ENCODE measurements at places on chromosomes 2 and 18.
A peak's percentile ranks its signal among the peaks of the same experiment; 100 is the strongest.

- no peak for DNase-seq
Measured at GRCh38 chr2:240128608-240129145, 7.4 kb downstream of the COPS9 start.

GRCh38 chr2:196836440-196836839, 27.3 kb upstream of the C2orf66 start:
- DNase-seq: no peak

DNA sequence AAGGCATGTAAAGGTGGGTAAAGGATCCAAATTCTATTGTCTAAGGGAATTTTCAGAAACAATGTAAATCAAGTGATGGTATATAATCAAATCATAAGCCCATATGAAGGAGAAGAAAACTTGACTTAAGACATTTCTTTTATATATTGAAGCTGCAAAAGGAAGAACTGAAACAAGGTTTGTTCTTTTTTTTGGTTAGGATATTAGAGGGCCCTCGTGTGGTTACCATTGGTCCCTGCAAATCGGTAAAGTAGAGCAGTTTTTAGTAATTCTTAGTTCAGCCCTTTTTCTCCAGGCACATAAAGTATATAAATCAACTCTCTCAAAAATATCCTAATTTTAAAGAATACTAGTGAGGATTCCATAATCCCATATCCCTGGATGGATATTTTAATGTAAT, 105.6 kb upstream of the STK17B start:
- DNase-seq: no peak

DNA sequence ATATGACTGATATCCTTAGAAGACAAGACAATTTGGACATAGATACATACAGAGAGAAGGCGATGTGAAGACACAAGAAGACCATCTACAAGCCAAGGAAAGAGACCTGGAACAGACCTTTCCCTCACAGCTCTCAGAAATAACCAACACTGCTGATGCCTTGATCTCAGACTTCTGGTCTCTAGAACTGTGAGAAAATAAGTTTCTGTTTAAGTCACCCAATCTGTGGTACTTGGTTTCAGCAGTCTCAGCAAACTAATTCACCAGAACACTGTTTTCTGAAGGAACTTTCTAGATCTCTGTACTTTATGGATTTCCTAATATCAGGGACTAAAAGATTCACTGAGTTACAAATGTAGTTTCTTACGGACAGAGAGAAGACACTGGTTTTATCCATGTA, 58.8 kb downstream of the NAB1 start:
- no peak for DNase-seq

DNA sequence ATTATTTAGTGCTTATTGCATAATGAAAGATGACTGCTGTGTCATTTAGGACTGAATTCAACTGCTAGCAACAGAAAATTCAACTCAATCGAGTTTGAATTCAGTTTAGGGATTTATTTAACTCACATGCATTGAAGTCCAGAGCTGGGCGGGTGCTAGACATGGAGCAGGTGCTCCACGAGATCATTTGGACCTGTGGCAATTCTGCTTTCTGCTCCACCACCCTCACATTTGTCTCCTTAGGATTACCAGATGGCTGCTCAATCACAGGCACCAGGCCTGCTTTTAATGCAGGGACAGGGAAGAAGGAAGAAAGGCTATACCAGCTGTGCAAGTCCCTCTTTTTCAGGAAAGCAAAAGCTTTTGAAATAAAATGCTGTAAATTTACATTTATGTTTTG, 572.9 kb upstream of the SLC8A1 start:
- no peak for DNase-seq

GRCh38 chr2:210558708-210559107, 2.3 kb downstream of the CPS1 start:
- no peak for DNase-seq

- no peak for DNase-seq
Measured at GRCh38 chr2:140586379-140586778, 1544.4 kb downstream of the LRP1B start.

GRCh38 chr2:224360801-224361251, 41.1 kb downstream of the FAM124B start:
- DNase-seq: no peak

DNA sequence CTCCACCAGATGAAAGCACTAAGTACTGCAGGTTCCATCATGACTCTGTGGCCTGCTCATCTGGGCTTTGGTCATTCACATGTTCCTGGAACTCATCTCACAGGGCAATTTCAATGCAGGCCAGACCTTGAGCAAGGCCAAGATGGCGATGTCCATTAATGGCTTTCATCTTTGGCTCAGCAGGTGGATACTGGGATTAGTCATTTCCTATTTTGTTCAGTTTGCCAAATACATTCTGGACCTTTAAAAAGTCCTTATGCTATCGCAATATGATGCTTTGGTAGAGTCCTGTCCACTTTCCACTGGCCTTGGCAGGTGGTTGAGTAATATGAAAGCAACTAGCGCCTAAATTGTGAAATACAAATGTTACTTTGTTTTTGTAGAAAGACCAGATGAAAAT, 170.1 kb upstream of the REV1 start:
- DNase-seq: no peak

DNA sequence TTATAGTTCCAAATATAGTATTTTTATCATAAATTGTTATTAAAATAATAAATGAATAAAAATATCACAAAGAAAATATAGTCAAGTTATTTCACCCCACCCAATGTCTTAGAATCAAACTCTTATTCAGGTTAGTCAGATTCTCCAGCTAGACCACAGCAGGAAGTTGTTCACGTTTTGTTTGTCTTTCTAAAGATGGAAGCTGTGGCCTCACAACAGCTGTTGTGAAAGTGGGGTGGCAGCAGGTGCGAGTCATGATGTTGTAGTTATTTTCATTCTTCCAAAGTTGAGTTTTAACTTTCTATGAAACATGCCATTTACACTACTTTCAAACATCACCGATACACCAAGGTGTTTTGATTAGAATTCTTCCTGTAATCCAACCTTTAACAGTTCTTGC, 272.9 kb downstream of the SLC8A1 start:
- DNase-seq: no peak

DNA sequence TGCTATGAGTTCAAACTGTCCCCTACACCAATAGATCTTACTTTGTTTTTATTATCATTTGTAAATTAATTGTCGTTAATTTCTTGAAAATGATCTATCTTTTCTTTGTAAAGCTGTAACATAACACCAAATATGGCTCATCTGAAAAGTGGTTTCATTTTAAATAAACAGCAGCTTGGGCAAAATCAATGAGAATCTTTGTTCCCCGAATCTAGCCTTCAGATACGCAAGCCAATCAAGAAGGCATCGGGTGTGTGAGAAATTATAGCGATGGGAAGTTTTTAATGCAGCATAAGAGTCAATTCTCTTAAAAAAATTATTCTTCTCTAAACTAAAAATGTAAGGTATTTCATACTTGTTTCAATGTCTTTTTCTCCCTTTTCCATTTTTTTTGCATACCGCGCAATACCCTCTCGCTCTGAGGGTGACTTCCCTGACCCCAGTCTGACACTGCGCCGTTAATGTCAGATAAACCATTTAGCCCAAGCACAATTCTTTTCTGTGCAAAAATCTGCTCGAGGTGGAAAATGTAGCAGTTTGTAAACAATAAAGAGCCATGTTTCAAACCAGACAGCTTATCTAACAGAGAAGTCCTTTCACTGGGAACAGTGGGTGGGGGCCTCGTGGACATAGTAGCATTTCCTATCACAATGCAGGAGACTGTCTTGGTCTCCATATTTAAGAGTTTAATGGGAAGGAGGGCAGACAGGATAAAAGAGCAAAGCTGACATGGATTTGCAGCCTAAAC, 129.4 kb downstream of the TCF4 start:
- no peak for DNase-seq

GRCh38 chr2:83168377-83168776, 1290.7 kb downstream of the SUCLG1 start:
- DNase-seq: no peak

DNA sequence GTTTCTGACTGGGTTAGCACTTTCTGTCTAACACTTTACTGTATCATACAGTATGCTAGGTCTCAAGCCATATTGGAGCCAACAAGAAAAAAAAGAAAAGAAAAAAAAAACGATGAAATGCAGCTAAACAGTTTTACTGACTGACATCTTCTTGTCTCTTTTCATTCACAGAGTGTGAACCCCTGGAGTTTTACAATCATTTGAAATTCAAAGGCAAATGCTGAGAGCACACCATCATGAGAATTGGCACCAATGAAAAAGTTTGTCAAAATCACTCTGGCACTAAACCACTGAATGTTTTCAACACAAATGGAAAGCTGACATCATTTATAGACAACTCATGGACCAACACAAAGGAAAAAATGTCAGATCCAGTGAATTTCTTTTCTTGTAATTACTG, 513.3 kb downstream of the LRRTM4 start:
- DNase-seq: no peak

GRCh38 chr2:56192664-56193305, 9.0 kb downstream of the CCDC85A start:
- peak; percentile 42 for DNase-seq

DNA sequence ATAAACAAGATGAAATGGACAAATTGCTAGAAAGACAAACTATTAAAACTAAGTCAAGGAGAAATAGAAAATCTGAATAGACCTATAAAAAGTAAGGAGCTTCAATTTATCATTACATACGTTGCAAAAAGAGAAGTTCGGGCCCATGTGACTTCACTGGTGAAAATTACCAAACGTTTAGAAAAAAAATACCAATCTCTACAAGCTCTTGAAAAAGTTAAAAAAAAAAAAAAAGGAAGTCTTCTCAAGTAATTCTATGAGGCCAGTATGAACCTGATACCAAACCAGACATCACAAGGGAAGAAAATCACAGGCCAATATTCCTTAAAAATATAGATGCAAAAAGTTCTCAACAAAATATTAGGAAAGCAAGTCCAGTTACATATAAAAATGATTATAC, 20.2 kb upstream of the ACVR2A start:
- no peak for DNase-seq

- no peak for DNase-seq
Measured at GRCh38 chr2:108199726-108200125, 40.0 kb upstream of the SULT1C3 start.

- DNase-seq: no peak
Measured at GRCh38 chr2:142218471-142218870, 87.7 kb upstream of the LRP1B start.

- no peak for DNase-seq
Measured at GRCh38 chr2:159410276-159410675, 123.8 kb upstream of the WDSUB1 start.

DNA sequence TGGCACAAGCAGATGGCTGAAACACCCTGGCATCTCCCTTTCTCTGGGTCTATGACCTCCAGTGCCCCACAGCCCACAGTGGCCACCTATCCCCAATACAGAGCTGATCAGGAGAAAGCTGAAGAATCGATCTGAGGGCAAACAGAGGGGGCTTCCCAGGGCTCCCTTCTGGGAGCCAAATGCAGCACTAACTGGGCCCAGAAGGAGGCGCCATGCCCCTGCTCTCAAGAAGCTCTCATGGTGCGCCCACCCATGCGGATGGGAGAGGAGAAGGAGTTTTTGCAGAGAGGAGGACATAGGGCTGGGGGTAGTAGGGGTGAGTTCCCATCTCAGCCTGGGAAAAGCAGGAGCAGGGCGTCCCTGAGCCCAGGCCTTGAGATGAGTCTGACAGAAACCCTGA, 787.3 kb upstream of the RAB6C start:
- no peak for DNase-seq

GRCh38 chr2:239470151-239470900, 69.5 kb upstream of the HDAC4 start:
- DNase-seq: no peak

- DNase-seq: no peak
Measured at GRCh38 chr18:2657788-2658458, 2.4 kb downstream of the SMCHD1 start.

- no peak for DNase-seq
Measured at GRCh38 chr2:95386031-95386430, 16.5 kb upstream of the FAHD2A start.

DNA sequence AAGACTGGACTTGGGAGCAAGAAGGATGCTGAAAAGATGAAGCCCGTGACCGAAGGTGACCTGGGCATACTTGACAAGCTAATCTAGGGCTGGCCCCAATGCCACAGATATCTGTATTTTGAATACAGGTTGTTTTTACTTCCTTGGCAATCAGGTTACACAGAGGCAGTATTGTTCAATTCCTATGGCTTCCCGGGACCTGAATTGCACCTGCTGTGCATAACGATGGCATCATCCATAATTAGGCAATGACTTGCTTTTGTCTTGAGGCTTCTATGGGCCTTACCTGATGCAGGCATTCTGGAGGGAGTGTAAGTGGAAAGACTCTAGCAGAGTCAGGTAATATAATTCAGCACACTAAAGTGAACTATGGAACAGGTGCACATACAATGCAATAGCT, 60.6 kb upstream of the CUL3 start:
- DNase-seq: no peak

DNA sequence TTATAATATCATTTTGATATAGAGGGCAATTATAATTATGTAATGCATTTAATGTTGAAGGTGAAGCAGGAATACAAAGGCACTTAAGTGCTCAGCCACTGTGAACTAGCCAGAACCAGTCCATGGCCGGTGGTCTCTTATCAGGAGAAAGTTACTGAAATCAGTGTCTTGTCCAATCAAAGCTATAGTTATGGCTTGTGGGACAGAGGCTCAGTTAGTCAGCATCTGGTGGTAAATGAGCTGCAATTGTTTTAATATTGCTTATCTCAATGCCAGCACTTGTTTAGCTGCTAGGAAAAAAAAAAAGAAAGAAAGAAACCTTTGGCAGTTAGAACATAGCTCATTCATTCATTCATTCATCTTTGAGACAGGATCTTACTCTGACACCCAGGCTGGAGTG, 3.8 kb upstream of the ALS2 start:
- DNase-seq: no peak

- DNase-seq: no peak
Measured at GRCh38 chr2:150222379-150222778, 265.1 kb downstream of the RND3 start.

DNA sequence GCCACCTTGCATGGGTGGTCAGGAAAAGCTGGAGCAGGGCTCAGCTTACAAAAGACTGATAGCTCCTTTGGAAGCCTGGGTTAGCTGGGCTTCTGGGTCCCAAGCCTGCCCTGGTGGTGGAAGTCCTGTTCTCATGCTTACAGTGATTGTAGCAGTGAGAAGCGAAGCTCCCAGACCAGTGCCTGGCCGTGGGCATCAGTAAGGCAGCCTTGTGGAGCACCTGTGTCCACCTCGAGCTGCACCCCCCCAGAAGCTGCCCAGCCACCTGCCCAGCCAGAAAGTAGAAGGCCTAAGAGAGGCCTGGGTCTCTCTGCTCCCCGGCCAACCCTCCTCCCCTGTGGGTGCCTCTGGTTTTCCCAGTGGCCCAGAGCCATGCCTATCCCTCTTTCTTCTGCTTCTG, 10.5 kb downstream of the GLI2 start:
- peak; percentile 35 for DNase-seq

DNA sequence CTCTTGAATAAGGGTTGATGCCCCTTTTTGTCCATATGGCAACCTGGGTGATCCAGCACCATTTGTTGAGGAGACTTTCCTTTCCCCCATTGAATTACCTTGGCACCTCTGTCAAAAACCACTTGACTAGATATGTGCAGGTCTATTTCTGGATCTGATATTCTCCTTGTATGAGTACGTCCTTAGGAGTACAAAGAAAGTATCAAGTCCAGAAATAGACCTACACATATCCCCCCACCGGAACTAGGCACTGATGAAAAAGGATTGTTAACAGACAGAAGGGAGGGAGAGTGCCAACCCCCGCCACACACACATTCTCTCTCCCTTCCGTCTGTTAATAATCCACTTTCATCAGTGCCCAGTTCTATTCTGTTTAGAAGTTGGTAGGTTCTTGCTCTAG, 225.0 kb downstream of the TMEM163 start:
- DNase-seq: no peak

- DNase-seq: peak; percentile 30
Measured at GRCh38 chr2:236535024-236535423, 34.6 kb upstream of the ACKR3 start.

Data from right cardiac atrium (tissue), 5 donors.